ENCODE measurements at places on chromosomes 4 and X. TPM values are rescaled to one million over a fixed set of nuclear protein-coding genes. Genes with fewer than 3 reads are reported as not detected.
A peak's percentile ranks its signal among the peaks of the same experiment; 100 is the strongest.

The SYTL5 gene
- 0.05 TPM for total RNA-seq

The TEX13D gene
- 0.32 TPM for total RNA-seq

The SSX2B gene
- total RNA-seq = not detected

The ARR3 gene
- total RNA-seq = not detected

- H3K27ac ChIP-seq = no peak overlapping the region
- DNase-seq = no peak
- no peaks in the 10 kb centered on the region for H3K4me1 ChIP-seq
- no peaks in the 10 kb centered on the region for H3K27me3 ChIP-seq
- H3K4me3 ChIP-seq = no peak overlapping the region
Measured at GRCh38 chrX:22366166-22366702, 93.5 kb downstream of the CBLL2 start.

DNA sequence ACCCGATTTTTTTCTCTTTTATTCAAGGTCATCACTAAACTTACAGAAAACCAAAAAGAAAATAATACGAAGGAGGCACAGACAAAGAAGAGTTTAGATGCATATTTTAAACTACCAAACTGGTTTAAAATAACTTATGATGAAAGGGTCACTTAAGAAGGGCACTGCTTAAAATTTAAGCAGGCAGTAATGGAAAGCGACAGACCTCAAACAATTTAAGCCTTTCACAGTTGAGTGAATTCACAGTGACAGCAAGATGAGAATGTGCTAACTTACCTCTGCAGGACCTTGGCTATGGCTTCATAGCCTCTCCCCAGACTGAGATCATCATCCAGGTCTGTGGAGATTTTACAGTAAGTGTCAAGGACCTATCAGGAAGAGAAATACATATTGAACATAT is 112.1 kb downstream of the TTC29 start:
- H3K27ac ChIP-seq = no peak overlapping the region
- DNase-seq = no peak
- no peaks in the 10 kb centered on the region for H3K36me3 ChIP-seq
- H3K4me1 ChIP-seq = no peaks in the 10 kb centered on the region
- H3K27me3 ChIP-seq = no peaks in the 10 kb centered on the region

DNA sequence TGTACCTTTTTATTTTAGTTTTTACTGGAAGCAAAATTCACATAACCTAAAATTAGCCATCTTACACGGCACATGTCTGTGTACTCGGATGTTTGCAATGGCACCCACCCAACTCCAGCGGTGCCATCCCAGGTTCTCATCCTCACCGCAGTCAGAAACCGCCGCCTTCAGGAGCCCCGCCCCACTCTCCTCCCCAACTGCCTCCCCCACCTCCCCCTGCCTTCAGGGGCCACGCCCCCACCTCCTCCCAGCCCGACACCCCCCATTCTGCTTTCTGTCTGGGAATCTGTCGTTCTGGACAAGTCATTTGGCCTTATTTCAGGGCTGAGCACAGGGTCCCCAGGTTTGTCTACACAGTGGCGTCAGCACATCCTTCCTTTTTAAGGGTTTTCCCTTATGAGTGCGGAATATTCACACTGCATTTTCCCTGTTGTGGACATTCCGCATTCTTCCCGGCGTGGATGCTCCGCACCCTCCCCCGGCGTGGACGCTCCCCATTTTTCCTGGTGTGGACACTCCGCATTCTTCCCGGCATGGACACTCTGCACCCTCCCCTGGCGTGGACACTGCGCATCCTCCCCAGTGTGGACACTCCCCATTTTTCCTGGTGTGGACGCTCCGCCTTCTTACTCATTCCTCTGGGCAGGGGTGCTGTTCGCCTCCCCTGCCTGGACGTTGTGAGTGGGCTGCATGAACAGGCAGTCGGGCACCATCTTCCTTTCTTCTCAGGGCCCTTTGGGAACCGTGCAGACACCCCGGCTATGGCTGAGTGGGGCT is 135.4 kb upstream of the NKX1-1 start:
- no peak for DNase-seq
- no peak overlapping the region for H3K4me3 ChIP-seq
- no peaks in the 10 kb centered on the region for H3K27me3 ChIP-seq
- H3K4me1 ChIP-seq = no peaks in the 10 kb centered on the region

GRCh38 chr4:14726877-14727361 is 275.4 kb upstream of the CPEB2 start:
- no peaks in the 10 kb centered on the region for H3K4me1 ChIP-seq
- H3K27me3 ChIP-seq = no peaks in the 10 kb centered on the region
- no peak for DNase-seq
- no peaks in the 10 kb centered on the region for H3K36me3 ChIP-seq

GRCh38 chrX:47936224-47936939 is 67.4 kb downstream of the ZNF182 start:
- H3K4me3 ChIP-seq = peak overlapping the region; percentile 7
- H3K27me3 ChIP-seq = no peaks in the 10 kb centered on the region
- H3K27ac ChIP-seq = no peak overlapping the region
- no peaks in the 10 kb centered on the region for H3K36me3 ChIP-seq
- H3K4me1 ChIP-seq = no peaks in the 10 kb centered on the region
- DNase-seq = peak; percentile 24

DNA sequence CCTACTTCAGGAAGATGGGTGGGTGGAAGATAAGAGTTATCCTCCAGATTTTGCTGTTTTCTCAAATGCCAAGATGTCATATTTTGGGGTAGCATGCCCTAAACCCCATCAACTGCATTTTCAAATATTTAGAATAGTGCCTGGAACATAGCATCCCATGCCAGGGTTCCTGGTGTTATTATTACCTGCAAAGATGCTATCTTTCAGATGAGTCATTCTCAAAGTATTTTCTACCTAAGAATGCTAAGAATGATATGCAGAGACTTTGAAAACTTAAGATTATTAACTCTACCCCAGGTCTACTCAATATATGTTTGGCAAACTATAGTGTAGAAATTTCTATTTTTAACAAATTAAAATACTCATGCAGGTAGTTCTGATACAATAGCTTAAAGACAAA is 934.3 kb upstream of the SLIT2 start:
- H3K27me3 ChIP-seq = no peaks in the 10 kb centered on the region
- no peak for DNase-seq
- no peaks in the 10 kb centered on the region for H3K4me1 ChIP-seq

DNA sequence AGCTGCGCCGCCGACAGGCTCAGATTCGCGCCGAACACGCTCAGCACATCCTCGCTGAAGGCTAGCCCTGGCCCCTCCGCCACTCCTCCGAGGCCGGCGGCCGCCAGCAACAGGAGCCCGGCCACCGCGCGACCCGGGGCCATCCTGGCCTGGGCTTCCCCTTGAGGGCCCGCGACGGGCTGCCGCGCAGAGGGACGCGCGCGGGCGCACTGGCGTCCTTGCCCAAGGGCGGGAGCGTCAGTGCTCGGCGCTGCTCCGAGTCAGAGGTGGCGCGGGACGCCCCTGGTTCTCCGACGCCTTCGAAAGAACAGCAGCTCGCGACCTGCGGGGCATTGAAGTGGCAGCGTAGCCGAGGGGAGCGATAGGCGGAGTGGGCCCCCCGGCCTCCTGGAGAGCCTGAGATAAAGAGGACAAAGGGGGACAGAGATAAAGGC is 745 bp downstream of the SLC39A8 start:
- peak overlapping the region; percentile 83 for H3K4me3 ChIP-seq
- peak; percentile 87 for DNase-seq
- H3K27me3 ChIP-seq = no peaks in the 10 kb centered on the region
- H3K36me3 ChIP-seq = no peaks in the 10 kb centered on the region

GRCh38 chrX:24081661-24082154 is 27.0 kb downstream of the EIF2S3 start:
- H3K27ac ChIP-seq = no peak overlapping the region
- H3K4me1 ChIP-seq = peaks cover 4% of the 10 kb centered on the region
- H3K36me3 ChIP-seq = peaks cover 5% of the 10 kb centered on the region
- peak; percentile 16 for DNase-seq

DNA sequence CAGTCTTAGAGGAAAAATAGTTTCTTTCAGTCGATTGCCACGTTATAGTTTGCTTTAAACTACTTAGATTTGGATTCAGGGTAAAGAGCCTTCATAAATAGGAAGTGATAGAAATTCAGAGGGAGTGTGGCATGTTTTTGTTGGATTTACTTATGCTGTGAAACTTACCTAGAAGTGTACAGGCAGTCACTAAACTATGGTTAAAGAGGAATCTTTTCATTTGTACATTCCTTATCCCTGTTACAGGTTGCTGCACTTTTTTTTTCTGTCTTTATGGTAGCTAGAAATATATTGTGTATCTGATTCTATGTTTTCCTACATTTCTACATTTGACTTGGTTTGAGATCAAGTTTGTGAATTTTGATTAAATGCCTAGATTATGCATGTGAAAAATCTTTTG is 19.1 kb downstream of the WWC2 start:
- H3K27me3 ChIP-seq = no peaks in the 10 kb centered on the region
- no peak for DNase-seq
- no peaks in the 10 kb centered on the region for H3K4me1 ChIP-seq
- H3K27ac ChIP-seq = no peak overlapping the region

DNA sequence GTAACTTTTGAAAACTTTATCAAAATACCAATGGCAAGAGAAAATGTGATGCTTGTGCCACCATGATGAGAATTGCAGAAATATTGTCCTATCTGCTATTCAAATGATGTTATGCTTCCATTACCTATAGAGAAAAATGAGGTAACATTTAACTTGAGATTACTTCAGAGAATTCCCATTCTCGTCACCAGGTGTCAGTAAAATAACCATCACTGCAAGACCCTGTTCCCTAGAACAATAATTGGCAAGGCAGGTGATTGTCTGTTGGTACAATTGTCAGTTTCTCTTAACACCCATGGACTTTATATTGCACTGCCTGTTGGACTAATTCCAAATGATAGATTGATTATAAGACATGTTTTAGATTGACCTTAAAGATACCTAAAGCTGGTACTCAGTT is 179.9 kb downstream of the GABRG1 start:
- H3K36me3 ChIP-seq = no peaks in the 10 kb centered on the region
- no peak overlapping the region for H3K27ac ChIP-seq
- H3K27me3 ChIP-seq = no peaks in the 10 kb centered on the region
- no peak for DNase-seq

GRCh38 chr4:150942539-150942938 is 72.5 kb downstream of the LRBA start:
- H3K36me3 ChIP-seq = no peaks in the 10 kb centered on the region
- no peaks in the 10 kb centered on the region for H3K27me3 ChIP-seq
- no peak for DNase-seq
- H3K27ac ChIP-seq = no peak overlapping the region

Measured in natural killer cell (primary cell).